Progenitor cell of endocrine pancreas (in vitro differentiated cells): ENCODE measurements at places on chromosomes 5 and 9.

DNA sequence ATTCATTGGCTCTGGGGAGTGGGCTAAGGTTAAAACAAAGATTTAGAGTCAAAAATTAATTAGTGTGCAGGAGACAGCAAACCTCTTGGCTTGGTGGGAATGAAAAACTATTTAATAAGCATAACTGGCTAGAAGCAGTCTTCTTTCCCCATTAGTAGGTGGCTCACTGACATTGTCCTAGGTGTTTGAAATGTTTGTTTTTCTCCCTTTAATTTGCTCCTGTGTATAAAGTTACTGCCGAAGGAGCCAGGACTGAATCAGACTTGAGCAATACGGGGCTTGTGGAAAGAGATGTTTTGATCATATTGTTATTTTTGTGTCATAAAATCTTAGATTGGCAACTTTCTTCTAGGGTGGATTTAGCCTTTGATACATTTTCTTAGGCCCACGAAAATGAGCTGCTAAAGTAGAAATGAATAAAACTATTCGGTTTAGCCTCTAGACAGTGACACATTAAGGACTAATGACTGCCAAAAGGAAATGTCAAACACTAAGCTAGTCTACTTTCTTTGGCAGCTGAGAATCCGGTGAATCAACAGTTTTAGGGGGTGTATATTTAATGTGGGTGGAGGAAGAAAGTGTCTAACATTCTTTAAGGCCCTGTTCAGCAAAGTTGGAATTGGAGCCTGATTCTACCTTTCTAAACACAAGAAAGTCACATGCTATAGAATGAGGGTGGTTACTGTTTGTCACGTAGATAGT lies 30.2 kb downstream of the LRRTM2 start:
- H3K4me3 ChIP-seq, result no peak overlapping the region
- H3K4me1 ChIP-seq, result peaks cover 35% of the 10 kb centered on the region
- H3K27me3 ChIP-seq, result no peaks in the 10 kb centered on the region
- no peak for DNase-seq

GRCh38 chr5:8341406-8341805 lies 472.5 kb downstream of the MTRR start:
- H3K4me3 ChIP-seq, result no peak overlapping the region
- no peak for DNase-seq
- peaks cover 3% of the 10 kb centered on the region for H3K27me3 ChIP-seq
- peaks cover 2% of the 10 kb centered on the region for H3K4me1 ChIP-seq

DNA sequence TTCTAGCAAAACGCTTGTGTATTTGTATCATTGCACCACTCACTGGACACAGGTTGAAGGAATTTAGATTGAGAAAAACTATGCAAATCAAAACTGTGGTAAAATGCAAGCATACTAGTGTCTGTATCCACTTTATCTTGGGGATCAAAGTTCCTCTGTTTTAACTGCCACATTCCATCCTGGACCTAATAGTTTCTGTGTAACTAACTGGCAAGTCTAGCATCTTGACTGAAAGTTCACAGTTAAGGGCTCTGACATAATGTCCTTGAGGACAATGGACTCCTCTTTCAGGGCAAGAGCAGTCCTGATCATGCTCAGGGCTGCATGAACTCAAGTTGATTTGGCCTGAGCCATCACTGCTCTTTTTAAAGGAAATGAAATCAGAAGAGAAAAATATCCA lies 30.7 kb downstream of the NFIB start:
- H3K4me3 ChIP-seq, result no peak overlapping the region
- H3K27ac ChIP-seq, result no peak overlapping the region
- peaks cover 13% of the 10 kb centered on the region for H3K4me1 ChIP-seq
- no peaks in the 10 kb centered on the region for H3K27me3 ChIP-seq
- no peak for DNase-seq

DNA sequence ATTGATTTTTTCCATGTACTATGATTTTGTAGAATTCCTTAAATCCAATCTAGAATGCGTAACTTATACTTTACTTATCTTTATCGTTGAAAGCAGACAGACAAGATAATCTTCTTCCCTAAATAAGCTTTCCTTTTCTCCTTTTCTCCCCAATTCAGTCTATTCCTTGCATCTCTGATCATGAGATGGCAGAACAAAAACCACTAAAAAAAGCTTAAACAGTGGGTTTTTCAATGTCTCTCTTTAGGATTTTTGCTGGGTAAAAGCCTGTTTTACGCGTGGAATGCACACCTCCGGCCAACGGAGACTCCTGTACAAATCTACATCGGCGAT lies 755 bp downstream of the CDKN2B start:
- peaks cover 69% of the 10 kb centered on the region for H3K27me3 ChIP-seq
- peak overlapping the region; percentile 77 for H3K4me3 ChIP-seq
- H3K4me1 ChIP-seq, result peaks cover 3% of the 10 kb centered on the region
- H3K27ac ChIP-seq, result peak overlapping the region; percentile 42

DNA sequence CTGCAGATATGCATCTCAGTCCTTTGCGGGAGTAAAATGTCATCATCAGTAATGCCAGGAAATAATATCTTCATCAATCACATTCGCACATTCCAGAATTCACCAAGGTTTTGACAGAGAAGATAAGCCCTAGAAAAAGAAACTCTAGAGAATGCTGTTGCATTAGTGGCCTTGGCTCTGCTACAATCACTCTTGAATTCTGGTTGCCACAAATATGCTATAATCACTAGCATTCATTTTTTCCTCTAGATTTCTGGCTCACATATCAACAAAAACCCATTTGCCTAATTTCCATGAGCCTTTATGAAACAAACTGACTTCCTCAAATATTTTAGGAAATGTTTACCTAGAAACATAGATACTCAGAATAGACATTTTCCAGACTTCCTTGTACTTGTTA lies 653.4 kb downstream of the ANXA1 start:
- H3K36me3 ChIP-seq, result no peaks in the 10 kb centered on the region
- no peak for DNase-seq
- H3K27me3 ChIP-seq, result no peaks in the 10 kb centered on the region
- H3K4me3 ChIP-seq, result no peak overlapping the region
- no peak overlapping the region for H3K27ac ChIP-seq
